Cerebellar nuclear complex (tissue), 1 donor: ENCODE measurements at places on chromosomes 5 and 9.
A peak's percentile ranks its signal among the peaks of the same experiment; 100 is the strongest.

DNA sequence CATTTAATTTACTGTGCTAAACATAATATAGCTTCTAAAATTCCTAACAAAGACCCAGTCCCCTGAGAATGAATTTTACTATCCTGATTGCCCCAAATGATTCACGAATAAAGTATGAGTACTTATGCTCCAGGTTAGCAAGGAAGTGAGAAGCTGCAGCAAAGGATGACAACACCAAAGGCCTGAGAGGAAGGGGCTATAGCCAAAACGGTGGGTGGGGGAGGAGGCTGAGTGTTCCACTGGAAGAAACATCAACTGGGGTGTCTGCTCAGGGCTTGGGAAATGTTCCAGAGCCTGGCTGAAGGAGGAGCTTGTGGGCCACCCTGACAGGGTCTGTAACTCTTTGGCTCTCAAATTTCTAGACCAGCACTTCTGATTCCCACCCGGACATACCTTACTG is 157.3 kb downstream of the ADAMTS12 start:
- DNase-seq, result no peak

DNA sequence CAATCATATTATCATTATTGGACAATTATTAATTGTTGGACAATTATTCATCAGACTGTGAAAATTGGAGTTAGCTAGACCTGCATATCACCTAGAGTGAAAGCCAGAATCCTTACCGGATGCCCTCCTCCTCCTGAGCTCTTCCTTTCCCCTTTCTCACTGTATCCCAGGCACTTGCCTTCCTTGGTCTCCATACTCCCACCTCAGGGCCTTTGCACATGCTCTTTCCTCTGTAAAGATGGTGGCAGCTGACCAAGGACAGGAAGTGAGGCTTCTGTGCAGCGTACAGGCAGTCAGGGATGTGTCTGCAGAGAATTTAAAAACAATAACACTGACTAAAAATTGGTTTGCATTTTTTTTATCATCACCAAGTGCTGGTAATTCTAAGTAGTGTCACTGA is 15.5 kb upstream of the FAM193B start:
- no peak for DNase-seq

DNA sequence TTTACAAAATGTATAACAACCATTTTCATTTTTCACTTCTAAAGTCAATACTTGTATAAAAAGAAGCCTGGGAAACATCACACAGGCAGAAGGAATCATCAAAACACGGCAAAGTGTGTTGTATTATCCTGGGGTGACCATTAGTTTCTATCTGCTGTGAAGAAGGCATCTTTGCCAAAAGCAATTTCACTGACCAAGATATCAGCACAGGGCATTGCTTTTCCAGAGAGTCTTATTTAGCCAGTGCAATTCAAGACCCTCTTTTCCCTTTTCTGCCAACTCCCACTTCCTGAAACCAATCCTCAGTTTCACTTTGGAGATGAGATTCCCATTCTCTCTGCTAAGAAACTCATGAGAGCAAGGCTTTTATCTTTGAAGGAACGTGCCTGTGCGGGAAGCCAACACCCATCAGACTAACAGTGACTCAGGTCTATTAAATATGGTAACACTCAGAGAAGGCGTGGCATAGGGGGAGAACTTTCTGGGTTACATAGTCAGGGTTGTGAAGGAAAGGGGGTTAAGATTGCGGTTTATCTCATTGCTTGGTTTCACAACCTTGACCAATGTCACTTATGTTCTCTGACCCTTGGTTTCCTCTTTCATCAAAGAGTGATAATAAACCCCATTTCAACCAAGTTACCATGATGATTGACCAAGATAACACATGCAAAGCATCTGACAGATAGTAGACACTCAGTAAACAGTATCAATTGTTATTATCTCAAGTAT is 666.9 kb upstream of the KLF4 start:
- no peak for DNase-seq

GRCh38 chr9:129910628-129911567 is 75.6 kb downstream of the USP20 start:
- no peak for DNase-seq

GRCh38 chr9:25814023-25814422 is 135.8 kb upstream of the TUSC1 start:
- DNase-seq, result no peak

GRCh38 chr5:122195802-122196394 is 66.6 kb downstream of the ZNF474 start:
- peak; percentile 5 for DNase-seq

GRCh38 chr5:170626507-170627150 is 122.8 kb downstream of the KCNIP1 start:
- no peak for DNase-seq

DNA sequence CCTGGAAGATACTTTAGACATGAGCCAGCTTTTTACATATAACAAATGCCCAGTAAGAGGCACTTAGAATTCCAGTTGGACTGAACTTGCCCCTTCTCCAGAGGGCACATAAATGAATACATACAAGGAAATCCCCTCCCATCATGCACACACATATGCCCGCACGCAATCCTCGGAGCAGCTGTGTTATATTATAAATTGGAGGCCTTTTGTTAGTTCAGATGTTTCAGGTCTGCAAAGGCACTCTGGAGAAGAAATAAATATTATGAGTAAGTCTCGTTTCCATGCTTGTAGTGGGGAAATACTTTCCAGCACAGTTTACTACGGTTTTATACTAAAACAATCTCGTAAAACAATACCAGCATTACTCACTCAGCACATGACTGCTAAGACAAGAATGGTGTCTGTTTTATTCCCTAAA is 17.6 kb upstream of the MUSK start:
- no peak for DNase-seq

- DNase-seq, result no peak
These were observed 240.9 kb downstream of the TRPM3 start for GRCh38 chr9:70880535-70880934.

DNA sequence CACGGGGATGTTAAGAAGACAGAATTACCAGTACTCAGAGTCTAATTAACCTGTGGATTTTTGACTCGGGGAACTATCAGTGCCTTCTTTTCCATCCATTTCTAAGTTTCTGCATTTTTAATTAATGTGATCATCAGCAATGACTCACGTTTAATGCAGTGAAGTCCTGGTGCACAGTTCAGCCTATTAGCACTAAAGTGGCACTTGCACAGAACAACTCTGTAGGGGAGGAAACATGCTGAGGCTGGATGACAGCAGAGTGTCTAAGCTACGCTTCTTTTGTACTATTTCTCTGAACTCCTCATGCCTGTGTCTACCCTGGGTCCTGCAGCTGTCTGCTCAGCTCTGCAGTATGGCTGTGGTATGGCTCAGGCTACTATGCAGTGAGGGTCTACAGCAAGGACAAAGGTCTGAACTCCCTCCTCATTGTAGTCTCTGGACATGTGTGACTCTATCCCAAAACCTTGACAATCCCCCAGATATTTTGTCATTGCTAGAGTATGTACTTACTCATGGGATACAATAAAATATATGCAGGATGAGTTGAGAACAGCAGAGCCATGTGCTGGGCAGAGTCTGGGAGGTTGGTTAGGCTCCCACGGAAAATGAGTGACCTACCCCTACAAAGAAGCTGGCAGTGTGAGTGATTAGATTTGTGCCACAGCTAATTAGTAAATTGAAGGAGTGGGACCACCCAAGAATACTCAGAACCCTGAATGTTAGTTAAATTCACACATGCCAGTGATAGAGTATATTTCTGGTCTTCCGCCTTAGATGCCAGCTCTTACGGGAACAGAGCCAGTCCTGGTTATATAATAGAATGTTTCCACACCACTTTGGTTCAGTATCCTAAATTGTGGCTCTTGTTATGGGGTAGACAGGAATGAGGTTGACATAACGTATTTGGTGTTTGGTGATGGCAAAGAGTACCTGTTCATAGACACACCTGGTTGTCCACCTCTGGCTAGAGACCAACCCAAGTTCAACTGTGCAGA is 148.0 kb downstream of the GHR start:
- no peak for DNase-seq

DNA sequence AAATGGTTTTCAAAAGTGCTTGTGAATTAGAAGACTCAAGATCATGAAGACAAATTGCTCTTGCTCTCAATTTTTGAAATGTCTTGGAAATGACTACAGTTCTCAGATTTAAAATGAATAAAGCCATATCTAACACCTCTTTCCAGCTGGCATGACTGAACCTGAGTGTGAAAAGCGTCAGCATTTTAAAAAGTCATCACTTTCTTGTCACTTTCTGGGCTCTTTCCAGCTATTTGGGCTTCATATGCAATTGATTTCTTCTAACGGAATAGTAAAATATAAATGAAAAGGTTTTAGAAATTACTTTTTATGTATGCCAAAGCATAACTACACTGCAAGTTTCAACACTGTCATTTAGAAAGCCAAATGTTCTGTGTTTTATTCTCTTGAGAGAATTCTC is 2.3 kb downstream of the GPR21 start:
- DNase-seq, result no peak

DNA sequence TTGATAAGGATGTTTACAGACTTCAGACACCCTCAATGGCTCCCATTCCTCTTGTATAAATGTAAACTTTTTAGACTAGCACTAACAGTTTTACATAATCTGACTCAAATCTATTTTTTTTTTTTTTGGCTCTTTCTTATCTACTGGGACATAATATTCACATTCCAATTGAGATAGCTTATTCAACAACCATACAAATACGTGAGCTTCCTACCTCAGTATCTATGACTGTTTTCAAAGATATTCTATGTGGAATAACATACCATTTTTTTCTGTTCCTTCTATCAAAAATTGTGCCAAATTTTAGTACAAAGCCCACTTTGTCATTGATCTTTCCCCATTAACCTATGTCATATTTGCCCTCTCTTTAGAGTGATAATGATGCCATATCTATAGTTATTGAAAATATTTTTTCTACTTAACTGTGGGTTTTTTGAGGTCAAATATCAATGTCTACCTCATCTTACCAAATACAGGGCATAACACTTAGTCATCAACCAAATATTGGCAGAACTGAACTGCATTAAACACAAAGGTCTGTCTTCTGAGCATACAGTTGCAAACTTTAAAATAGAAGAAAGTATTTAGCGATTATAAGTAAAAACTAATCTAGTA is 482.6 kb downstream of the PTPRD start:
- no peak for DNase-seq

- DNase-seq, result no peak
These were observed 154.7 kb upstream of the PHYKPL start for GRCh38 chr5:178387061-178387855.

- no peak for DNase-seq
These were observed 182.5 kb downstream of the GAPVD1 start for GRCh38 chr9:125444166-125444565.
